ENCODE measurements at places on chromosomes 3 and 15.
A peak's percentile ranks its signal among the peaks of the same experiment; 100 is the strongest.

DNA sequence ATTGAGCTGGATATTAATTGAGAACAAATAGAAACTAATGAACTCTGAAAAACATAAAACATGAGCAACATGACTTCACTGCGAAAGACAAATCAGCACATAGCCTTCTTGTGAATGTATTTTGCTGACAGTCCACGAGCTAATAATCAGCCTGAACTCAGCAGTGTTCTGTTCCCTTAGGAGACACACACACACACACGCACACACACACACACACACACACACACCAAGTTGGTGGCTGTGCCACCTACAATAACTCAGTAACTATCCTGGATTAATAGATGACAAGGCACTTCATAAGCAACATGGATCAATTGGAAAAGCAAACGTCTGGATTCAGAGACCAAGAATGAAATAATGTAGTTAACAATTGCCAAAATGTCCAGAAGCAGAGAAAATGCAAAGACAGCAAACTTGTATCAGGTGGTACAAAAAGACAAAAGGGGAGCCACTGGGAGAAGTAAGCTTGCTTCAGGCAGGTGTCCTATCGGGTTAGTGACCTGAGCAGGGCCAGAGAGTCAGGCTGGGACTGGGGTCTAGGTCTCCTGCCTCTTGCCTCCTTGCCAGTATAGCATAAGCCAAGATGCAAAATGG is 20.5 kb upstream of the UBE2Q2 start:
- DNase-seq = no peak

- no peak for DNase-seq
These were observed 68.4 kb upstream of the KLF13 start for GRCh38 chr15:31258260-31258659.

DNA sequence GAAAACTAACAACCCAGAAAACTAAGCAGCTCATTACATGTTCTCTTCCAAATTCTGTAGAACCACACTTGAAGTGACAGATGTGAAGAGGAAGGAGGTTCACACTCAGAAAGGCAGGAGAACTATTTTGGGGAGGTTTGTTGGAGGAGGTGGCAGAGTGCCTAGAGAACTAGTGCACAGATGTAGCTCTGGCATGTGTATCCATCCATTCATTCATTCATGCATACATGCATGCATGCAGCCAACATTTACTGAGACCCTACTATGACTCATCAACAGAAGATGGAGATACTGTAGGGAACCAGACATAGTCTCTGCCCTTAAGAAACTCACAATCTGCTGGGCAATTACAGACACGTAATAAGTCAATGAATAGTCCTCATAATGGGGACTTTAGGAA is 116.7 kb downstream of the ERC2 start:
- DNase-seq = no peak

DNA sequence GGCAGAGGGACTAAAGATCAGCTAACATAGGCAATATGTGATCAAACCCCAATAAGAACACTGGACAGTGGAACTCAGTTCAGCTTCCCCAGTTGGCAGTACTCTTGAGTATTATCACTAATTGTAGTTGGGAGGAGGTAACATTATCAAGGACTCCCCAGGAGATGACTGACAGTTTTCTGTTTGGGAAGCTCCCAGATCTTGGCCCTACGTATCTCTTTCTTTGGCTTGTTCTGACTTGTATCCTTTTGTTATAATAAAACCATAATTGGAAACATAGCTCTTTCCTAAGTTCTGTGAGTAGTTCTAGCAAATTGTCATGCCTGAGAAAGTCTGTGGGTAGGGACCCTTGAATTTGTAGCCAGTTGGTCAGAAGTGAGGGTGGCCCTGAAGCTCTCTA is 316.4 kb downstream of the ZNF621 start:
- DNase-seq = no peak

DNA sequence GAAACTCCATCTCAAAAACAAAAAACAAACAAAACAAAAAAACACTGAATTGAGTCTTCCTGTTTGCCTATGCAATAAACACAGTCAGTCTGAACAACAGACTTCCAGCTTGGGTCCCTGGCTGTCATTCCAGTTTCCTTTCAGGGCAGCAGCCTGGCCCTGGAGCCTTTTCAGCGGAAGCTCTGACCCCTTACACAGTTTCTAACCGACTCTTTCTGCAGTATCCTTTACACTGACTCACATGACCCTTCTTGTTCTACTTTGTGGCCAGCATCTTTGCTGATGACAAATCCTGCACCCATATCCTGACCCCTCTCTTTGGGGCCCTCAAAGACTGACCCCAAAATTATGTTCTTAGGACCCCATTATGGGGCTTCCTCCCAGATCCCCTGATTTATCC is 38.3 kb upstream of the INO80 start:
- DNase-seq = no peak

- no peak for DNase-seq
These were observed 140.5 kb downstream of the LRRK1 start for GRCh38 chr15:101059381-101060341.

DNA sequence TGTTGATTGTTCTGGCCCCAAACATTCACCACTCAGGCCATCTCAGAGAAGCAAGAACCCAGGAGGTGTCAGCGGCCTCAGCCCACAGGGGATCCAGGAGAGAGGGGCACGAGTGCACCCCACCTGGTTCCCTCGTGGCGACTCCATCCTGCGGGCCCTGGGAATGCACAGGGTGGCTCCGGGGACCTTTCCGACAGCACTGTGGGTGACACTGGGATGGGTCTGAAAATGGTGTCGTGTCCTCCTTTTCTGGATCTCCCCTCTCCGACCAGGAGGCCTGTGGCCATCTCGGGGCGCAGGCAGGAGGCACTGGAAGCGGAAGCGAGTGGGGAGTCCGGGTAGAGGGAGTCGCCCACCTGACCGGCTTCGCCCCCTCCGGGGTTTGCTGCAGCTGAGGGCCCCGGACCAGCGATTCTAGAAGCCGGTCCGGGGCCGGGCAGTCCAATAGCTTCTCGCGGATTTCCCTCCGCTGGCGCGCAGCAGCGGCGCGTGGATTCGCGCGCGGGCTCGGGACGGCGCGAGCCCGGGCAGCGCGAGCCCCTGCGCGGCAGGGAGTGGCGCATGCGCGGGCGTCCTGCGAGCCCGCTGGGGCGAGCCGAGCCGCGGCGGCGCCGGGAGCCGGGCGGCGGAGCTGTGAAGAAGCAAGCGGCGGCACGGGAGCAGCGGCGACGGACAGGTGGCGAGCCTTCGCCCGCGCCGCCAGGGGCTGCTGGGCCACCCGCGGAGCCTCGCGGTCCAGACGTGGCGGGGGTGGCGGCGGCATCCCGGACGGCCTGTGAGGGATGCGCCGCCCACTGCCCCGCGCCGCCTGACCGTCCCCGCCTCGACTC is at the start of gene DOCK3:
TSS of gene DOCK3 (plus strand) at position 579 of the 830 bp plus-strand sequence. CDS start 337 bp downstream, outside the sequence.
- DNase-seq = peak; percentile 61

GRCh38 chr3:39819899-39820298 is 10.5 kb downstream of the MYRIP start:
- no peak for DNase-seq

DNA sequence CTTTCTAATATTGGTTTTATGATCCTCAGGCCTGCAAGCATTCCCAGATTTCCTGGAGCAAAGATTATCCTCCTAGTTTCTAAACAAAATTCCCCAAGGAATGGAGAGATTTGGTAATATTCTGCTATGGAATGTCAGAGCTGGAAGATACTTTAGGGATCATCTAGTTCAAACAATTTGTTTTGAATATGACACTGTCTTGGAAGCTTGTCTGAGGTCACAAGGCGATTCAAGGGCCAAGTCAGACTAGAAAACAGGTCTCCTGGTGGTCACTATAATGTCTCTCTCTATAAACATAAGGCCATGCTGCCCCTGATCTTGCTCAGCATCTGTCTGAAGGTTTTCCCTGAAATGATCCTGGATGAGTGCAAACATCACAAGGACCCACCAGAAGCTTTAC is 143.4 kb upstream of the BCL6 start:
- DNase-seq = no peak

GRCh38 chr3:182104881-182105280 is 393.2 kb downstream of the SOX2 start:
- no peak for DNase-seq

GRCh38 chr15:93861956-93862741 is 369.2 kb upstream of the MCTP2 start:
- no peak for DNase-seq

- no peak for DNase-seq
These were observed 14.4 kb upstream of the TMC3 start for GRCh38 chr15:81388436-81388770.

GRCh38 chr3:145843561-145843960 is 317.4 kb downstream of the PLOD2 start:
- DNase-seq = no peak

DNA sequence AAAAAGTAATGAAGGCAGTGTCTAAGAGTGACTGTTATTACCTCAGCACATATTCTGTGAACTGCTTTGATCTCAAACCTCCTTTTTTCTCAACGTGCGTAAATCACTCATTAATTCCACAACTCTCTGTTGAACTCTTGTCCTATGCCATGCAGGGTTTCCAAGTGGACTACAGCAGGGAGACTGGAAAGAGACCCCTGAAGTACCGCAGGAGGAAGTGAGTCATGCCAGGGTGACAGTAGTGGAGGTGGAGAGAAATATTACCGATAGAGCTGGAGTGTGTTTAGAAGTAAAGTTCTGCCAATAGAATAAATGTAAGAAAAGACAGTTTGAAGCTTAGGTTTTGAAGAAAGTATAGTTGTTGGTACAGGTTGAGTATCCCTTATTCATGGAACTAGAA is 908.9 kb downstream of the ROBO1 start:
- no peak for DNase-seq

DNA sequence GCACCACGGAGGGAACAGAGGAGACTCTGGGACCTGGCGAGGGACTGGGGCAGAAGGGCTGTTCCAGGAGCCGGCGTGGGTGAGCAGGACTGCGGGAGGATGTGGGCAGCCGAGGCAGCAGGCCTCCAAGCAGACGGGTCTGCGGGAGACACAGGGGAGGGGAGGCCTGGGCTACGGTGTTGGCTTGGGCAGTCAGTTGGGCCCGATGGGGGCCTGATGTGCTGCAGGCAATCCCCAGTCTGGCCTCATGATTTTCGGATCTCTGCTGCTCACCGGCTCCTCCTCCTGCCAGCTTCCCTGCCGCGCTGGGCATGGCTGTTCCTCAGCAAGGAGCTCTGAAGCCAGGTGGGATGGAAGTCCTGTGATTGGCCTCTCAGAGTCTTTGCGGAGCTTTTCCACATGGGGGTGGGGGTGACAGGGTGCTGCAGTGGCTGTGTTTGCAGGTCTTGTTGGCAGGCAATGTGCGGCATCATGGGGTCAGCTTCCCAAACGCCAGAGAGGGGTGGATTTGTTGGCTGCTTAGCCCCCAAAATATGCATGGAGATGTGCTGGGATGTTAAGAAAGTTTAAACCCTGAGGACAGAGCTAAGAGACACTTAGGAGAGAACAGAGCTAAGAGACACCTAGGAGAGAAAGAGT is 19.3 kb downstream of the MINAR1 start:
- DNase-seq = no peak

DNA sequence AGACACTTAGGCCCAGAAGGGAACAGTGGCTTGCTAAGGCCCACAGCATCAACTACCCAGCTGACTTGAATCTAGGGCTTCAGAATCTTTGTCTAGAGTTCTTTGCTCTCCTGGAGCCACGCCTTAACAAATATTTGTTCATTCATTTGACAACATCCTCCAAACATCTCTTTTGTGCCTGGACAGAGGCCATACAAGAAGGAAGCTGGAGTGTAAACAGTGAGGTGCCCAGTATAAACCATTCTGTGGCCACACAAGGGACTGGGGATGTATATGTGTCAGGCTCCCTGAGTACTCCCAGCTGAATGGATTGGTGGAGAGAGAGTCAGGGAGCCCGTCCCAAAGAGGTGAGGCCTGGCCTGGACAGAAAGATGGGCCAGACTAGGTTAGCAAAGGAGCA is 3.4 kb downstream of the CIB2 start:
- DNase-seq = no peak

GRCh38 chr3:13748276-13748879 is 131.5 kb downstream of the WNT7A start:
- DNase-seq = no peak

DNA sequence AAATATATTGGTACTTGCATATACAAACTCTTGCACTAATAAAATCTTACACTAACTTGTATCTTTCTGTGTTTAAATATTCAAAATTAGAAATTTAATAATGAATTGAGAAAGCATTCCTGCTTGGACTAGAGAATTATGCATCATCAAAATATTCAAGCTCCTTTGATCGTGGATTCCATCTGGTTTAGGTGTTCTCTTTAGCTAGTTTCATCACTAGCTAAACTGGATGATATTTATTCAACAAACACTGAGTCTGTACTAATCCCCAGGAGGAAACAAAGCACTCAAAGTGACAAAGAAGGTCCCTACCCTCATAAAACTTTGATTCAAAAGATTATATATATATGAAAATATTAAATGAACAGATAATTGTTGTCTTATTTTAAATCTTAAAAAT is 1360.9 kb upstream of the ALCAM start:
- no peak for DNase-seq

Data from natural killer cell (primary cell).